Activated gamma-delta T cell (primary cell): ENCODE measurements at places on chromosomes 13 and 19.

- no peak for DNase-seq
Measured at GRCh38 chr19:2271234-2272103, 10.5 kb downstream of the PEAK3 start.

DNA sequence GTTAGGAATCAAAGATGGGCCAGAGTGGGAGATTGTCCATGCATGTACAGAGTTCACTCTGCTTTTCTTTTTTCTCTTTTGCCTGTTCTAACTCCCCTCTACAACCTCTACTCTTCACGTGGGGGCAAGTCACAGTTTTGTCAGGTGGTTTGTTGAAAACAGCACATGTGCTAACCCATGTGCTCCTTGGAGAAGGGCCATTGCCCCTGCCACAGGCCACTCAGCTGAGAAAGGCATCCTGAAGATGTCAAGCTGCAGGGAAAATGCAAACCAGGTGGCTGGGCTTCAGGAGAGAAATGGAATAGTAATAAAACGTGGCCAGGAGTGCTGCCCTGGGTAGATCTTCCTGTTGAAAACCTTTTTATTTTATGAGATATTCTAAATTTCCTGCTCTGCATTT lies 35.3 kb upstream of the SLC10A2 start:
- DNase-seq, result no peak

DNA sequence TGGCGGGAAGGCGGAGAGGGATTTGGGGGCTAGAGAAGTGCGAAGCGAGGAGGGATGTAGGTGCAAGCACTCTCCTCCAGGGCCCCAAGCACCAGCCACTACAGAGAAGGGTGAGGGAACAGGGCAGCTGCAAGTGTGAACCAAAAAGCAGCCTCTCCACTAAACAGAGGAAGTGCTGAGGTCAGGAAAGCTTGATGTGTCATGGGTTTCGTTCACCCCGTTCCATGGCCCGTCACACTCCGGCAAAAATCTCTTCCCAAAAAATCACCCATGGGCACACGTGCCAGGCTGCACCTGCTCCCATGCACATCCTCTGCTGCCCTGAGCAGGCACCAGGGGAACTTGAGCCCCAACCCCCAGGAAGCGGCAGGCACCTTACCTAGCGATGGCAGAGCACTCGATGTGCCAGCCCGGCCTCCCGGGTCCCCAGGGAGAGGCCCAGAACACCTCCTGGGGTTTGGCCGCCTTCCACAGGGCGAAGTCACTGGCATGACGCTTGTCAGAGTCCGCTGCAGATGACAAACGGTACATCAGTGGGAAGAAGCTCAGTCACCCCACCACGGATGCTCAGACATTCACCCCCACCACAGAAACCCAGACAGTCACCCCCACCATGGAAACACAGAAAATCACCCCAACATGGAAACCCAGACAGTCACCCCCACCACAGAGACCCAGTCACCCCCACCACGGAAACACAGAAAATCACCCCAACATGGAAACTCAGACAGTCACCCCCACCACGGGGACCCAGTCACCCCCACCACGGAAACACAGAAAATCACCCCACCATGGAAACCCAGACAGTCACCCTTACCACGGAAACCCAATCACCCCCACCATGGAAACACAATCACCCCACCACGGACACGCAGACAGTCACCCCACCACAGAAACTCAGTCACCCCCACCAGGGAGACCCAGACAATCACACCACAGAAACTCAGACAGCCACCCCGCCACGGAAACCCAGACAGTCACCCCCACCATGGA lies 29.0 kb downstream of the CARS2 start:
- DNase-seq, result no peak

DNA sequence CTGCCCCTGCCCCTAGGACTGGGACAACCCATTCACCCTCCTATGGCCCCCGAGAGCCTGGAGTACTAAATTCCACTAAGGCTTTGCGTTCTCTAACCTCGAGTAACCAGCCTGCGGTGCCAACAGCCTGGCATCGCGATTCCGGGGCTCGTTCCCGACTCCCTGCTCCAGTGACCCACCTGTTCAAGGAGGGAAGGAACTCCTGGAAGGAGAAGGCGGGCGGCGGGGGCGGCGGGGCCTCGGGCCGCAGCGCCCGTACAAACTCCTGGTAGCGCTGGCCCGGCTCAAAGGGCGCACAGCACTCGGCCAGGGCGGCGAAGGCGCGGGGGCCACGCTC lies 6.3 kb downstream of the GMIP start:
- DNase-seq, result no peak

- DNase-seq, result no peak
Measured at GRCh38 chr13:73416093-73416492, 357.3 kb downstream of the KLF5 start.

DNA sequence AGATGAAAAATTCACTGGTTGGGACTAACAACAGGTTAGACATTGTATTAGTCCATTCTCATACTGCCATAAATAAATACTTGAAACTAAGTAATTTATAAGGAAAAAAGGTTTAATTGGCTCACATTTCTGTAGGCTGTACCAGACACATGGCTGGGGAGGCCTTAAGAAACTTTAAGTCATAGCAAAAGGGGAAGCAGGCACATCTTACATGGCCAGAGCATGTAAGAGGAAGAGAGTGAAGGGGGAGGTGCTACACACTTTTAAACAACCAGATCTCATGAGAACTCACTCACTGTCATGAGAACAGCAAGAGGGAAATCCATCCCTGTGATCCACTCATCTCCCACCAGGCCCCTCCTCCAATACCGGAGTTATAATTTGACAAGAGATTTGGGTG lies 125.9 kb downstream of the SUCLA2 start:
- no peak for DNase-seq

DNA sequence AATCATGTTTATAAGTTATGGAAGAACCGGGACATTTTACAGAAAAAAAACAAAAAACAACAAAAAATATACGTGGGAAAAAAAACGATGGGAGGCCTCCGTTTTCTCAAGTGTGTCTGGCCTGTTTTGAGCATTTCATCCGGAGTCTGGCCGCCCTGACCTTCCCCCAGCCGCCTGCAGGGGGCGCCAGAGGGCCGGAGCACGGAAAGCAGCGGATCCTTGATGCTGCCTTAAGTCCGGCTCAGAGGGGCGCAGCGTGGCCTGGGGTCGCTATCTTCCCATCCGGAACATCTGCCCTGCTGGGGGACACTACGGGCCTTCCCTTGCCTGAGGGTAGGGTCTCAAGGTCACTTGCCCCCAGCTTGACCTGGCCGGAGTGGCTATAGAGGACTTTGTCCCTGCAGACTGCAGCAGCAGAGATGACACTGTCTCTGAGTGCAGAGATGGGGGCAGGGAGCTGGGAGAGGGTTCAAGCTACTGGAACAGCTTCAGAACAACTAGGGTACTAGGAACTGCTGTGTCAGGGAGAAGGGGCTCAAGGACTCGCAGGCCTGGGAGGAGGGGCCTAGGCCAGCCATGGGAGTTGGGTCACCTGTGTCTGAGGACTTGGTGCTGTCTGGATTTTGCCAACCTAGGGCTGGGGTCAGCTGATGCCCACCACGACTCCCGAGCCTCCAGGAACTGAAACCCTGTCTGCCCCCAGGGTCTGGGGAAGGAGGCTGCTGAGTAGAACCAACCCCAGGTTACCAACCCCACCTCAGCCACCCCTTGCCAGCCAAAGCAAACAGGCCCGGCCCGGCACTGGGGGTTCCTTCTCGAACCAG lies 1.8 kb upstream of the APOE start:
- DNase-seq, result peak; percentile 56

GRCh38 chr19:2306971-2307370 lies 983 bp downstream of the LINGO3 start:
- no peak for DNase-seq

DNA sequence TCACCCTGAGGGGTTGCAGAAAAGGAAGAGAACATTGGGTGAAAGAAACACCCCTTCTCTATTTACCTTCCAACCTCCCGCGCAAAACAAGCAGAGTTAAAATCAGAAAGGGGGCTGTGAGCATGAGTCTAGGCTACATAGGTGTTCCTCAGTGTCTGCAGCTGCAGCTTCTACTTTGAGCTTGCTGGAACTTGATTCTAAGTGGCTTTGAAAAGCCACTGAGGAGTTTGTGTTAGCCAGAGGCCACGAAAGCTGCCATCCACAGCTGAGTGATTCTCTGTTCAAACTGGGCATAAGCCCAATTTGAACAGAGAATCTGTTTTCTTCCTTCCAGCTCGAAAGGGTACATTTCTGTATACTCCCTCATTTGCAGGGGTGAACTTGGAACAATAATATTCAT lies 343.9 kb downstream of the PCDH9 start:
- DNase-seq, result no peak

GRCh38 chr13:100128373-100128772 lies 39.5 kb downstream of the PCCA start:
- DNase-seq, result no peak

- DNase-seq, result no peak
Measured at GRCh38 chr19:56348289-56348877, 33.7 kb upstream of the ZSCAN5A start.

GRCh38 chr13:22369090-22369489 lies 698.2 kb downstream of the FGF9 start:
- DNase-seq, result no peak

DNA sequence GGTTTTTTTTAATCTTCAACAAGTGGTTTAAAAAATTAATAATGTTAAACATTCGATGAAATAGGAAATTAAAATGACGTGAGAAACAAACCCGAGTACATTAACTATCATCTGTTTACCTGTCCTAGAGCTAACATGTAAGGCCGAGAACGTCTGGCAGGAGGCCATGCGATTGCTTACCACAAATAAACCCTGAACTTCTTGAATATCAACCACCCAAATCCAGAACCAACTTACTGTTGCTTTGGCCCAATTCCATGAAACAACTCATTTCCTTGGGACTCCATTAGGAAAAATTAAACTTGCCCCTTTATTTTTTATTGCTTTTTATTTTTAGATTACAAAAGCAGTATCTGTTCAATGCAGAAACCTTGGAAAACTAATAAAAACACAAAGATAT lies 228.9 kb upstream of the IRS2 start:
- DNase-seq, result no peak

DNA sequence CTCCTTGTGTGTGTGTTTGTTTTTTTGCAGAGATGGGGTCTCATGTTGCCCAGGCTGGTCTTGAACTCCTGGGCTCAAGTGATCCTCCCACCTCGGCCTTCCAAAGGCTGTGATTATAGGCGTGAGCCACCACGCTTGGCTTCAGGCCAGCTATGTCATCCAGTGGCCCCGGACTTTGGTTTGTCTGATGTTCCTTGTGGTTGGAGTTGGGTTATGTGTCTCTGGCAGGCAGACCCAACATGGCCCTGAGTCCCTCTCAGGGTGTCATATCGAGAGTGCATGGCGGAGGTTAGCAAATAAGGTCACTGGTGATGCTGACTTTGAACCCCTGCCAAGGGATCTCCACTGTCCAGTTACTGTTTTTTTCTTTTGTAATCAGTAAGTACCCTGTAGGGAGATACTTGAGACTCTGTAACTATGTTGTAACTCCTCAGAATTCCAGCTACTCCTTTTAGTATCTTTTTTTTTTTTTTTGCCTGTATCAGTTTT lies 37.3 kb downstream of the SMARCA4 start:
- no peak for DNase-seq

DNA sequence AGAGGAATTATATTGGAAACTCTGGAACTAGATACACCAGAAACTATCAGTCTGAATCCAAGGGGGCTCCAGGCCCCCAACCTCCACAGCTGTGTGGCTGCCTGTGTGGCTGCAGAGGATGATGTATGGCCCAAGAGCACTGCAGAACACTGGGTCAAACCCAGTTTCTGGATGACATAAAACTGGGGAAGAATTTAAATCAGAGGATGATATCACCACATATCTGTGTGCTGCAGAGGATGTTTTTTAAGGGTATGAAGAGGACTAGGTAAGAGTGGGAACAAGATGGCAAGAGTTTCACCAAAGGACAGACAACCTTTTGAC lies 226.4 kb downstream of the SUCLA2 start:
- no peak for DNase-seq

- no peak for DNase-seq
Measured at GRCh38 chr19:18202778-18203407, 949 bp downstream of the RAB3A start.

- DNase-seq, result no peak
Measured at GRCh38 chr13:76663592-76664335, 222.4 kb downstream of the KCTD12 start.

GRCh38 chr19:519449-519865 lies 12.1 kb upstream of the CDC34 start:
- DNase-seq, result no peak

DNA sequence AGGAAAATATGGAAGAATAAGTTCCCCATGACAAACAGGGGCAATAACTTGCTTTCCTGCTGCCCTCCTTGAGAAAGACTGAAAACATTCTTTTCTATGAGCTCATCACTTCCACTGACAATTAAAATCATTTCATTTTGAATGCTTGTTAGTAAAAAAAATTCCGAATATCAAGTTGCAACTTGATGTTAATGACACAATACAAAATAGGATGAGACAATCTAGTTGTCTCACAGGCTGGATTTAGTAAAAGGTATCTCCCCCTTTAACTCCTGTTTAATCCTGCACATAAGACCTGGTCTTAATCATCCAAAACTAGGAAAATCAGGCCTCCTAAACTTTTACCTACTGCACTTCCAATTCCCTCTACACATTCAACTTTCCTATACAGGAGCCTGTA lies 24.7 kb downstream of the IRS2 start:
- no peak for DNase-seq

DNA sequence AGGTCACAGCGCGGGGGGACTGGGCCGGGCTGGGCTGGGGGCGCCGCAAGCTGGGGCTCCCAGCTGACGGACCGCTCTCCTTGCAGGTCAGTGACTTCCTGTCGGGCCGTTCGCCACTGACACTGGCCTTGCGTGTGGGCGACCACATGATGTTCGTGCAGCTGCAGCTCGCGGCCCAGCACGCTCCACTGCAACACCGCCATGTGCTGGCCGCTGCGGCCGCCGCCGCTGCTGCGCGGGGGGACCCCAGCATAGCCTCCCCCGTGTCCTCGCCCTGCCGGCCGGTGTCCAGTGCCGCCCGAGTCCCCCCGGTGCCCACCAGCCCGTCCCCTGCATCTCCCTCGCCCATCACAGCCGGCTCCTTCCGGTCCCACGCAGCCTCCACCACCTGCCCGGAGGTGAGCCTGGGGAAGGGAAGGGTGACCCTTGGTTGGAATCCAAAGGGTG lies 5.7 kb downstream of the MIDN start:
- no peak for DNase-seq

GRCh38 chr13:41137241-41137640 lies 4.6 kb upstream of the KBTBD6 start:
- DNase-seq, result no peak

GRCh38 chr13:20378721-20379120 lies 146.6 kb upstream of the GJB6 start:
- DNase-seq, result no peak

DNA sequence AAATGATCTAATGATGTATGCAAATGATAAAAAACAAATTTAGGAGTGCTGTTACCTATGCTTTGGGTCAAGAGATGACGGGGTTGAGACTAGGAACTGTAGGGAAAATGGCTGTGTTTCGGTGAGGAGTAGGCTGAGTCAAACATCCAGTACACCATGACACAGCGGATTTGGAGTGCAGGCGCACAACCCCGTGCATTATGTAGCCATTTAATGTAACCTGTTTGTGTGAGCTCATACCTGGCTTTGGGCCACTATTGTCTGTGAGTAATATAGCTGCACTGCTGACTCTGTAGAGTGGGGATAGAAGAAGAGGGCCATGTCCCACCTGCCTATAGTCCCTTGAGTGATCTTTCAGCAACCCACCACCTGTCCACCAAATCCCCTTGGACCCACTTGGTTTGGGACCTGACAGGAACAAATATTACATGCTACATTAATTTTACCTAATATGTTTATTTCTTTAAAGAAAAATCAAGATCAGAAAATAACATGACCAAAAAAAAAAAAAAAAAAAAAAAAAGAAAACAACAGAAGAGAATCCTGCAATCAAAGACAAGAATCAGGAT lies 95.5 kb upstream of the KLHL1 start:
- DNase-seq, result no peak
